ENCODE measurements at places on chromosomes 13 and 19.
A peak's percentile ranks its signal among the peaks of the same experiment; 100 is the strongest.

DNA sequence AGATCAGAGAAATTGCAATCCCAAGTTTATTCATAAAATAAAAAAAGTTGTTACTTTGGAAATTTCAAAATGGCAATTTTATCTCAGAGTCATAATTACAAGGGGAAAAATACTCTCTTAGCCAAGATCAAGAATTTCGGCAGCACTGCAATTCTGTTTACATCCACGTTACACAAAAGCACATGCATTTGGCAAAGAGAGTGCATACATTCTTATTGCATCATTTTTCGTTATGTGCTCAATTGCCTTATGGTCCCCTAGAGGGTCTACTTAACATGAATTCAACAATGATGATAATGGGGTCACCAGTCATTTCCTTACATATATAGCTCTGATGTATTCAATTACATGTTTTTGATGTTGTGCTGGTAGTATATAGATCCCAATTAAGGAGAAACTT, 498.0 kb downstream of the DIAPH3 start:
- no peak for DNase-seq

DNA sequence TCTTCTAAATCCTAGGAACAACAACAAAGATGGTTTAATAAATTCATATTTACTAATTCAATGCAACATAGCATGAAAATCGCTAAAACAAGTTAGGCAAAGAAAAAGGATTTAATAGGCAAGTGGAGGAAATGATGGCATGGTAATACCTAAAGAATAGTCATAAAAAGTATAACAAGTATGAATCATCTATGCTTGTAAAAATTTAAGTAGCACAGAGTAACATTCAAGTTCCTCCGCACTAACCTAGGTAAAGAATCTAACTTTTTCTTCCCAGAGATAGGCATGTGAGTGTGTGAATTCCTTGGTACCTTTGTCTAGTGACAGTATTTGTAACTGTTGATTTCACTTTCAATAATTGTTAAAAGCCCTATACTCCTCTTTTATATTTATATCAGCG, 42.6 kb downstream of the RCBTB2 start:
- DNase-seq, result no peak

- no peak for DNase-seq
These were observed 666.6 kb downstream of the SLITRK1 start for GRCh38 chr13:83215627-83216026.

- DNase-seq, result no peak
These were observed 4.2 kb downstream of the ZNF101 start for GRCh38 chr19:19672816-19673215.

DNA sequence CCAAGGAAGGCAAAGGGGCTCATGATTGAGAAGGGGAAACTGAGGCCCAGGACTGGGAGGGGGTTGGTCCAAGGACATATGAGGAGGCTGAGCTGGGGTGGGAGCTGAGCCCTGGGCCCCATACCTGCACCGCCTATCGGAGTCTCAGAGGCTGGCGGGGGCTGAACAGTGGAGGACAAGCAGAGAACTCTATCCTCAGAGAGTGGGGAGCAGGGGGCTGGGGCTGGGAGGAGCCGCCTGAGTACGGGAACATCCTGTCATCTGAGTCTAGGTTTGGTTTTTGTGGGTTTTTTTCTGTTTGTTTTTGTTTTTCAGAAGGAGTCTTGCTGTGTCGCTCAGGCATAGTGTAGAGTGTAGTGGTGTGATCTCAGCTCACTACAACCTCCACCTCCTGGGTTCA, 6.2 kb downstream of the ARRDC2 start:
- DNase-seq, result no peak

GRCh38 chr13:76783798-76784197, 102.4 kb downstream of the KCTD12 start:
- DNase-seq, result no peak

GRCh38 chr13:97696921-97697320, 256.6 kb upstream of the IPO5 start:
- no peak for DNase-seq

- DNase-seq, result peak; percentile 53
These were observed 85.0 kb upstream of the UBL3 start for GRCh38 chr13:29935309-29935981.

DNA sequence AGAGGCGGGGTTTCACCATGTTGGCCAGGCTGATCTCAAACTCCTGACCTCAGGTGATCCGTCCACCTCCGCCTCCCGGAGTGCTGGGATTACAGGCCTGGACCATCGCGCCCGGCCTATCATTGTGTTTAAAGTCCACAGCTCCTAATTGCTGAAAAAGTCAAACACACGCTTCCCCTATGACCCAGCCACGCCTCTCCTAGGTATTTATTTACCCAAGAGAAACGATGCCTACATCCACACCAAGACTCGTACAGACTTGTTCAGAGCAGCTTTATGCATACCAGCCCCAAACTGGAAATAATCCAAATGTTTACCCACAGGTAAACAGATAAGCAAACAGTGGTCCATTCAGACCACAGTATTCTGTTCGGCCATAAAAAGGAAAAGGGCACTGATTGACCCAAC, 15.1 kb downstream of the ZNRF4 start:
- DNase-seq, result no peak

DNA sequence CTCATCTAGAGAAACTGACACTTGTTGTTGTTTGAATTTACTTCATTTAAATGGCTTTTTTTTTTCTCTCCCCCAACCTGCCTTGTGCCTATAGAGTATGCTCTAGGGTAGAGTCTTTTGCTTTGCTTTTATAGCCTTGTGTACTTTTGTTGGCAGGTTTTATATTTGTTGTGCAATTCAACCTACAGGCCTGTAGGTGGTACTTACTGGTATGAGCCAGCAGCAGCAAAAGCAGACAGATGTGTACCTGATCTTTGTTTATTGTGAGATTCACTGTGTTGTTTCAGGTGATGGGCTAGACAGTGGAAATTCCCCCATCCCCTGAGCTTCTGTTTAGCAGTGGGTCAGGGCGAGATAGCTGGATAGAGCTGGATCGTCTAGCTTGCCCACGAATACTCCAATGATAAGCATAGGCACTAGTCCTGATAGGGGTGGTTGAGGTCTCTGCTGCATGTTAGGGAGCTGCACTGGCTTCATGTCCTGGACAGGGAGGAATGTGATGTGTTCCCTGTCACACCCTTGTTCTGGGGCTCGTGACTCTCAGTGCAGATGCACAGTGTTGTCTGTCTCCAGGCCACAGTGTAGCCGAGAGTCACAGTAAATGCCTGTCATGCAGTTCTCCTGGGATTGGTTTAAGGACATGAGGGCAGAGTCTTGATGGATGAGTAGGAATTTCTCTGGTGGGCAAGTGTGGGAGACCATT, 21.3 kb downstream of the DNAJC3 start:
- DNase-seq, result no peak

DNA sequence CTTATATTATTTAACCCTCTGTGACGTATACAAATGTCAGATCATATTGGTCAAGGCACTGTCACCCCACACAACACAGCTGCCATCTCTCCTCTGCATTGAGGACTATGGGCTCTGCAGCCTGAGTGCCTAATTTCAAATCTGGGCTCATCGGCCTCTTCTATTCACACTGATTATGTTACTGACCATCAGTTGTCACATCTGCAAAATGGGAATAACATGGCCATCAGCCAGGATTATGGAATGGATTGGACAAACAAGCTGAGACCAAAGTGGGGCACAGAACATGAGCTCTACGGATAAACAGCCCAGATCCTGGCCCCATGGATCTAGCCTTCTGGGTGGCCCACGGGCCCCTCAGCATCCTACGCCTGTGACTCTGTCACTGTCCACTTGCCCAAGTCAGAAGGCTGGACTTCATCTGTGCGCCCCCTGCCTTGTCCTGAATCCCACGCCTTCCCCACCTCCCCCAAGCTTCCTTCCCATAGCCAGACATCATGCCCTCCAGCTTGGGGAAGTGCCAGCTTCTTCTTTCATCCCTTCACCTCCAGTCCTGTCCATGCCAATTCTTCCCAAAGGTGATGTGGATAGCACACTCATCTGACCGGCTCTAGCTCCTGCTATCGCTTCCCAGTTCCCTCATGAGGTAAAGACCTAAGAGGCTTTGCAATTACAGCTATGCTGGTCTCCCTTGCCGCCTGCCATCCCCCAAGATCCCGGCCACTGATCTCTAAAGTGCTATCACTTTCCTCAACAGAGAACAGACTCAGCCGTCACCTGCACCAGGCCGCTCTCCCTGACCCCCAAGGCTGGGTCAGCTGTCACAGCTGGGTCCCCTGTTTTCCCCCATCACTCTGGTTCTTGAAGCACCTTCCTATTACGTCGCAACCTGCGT, 872 bp downstream of the FARSA start:
- DNase-seq, result no peak

DNA sequence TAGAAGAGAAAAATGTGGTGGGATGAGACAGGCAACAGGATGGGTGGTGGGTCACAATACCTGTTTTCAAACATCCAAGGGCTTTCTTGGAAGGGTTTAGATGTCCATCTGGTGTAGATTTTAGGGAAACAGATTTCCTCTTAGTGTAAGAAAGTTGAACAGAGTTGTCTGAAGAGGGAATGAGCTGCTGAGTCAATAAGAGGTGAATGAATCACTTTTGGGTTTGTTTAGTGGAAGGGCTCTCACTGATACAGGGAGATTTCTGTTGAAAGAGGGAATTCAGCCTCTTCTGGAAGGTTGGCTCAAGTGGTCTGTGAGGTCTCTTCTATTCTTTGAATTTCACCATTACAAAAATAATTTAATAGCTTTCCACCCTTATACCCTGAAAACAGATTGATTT, 54.6 kb downstream of the LACC1 start:
- DNase-seq, result no peak
